ENCODE measurements at places on chromosomes 4 and X. TPM values are rescaled to one million over a fixed set of nuclear protein-coding genes. Genes with fewer than 3 reads are reported as not detected.
A peak's percentile ranks its signal among the peaks of the same experiment; 100 is the strongest.

RENBP gene
- 4.6 TPM for total RNA-seq

MAGEC3 gene
- not detected for total RNA-seq

SRPX2 gene
- total RNA-seq: not detected

CXorf38 gene
- total RNA-seq: 16.5 TPM

NMU gene
- not detected for total RNA-seq

DNA sequence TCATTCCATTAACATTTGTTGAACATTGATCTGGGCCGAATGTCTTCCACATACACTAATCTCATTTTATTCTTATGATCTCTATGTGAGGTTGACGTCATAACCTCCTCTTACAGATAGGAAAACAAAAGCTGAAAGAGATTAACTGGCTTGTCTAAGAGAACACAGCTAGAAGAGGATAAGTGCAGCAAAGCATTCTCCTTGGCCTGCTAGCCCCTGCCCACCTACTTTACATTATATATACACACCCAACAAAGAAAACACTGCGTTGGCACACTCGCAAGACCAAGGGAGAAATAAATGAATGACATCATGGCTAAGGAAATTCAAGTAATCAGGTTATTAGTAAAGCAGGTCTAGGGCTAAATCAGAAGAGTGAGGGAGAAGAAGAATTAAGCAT is 138.4 kb downstream of the PARM1 start:
- no peak for DNase-seq

DNA sequence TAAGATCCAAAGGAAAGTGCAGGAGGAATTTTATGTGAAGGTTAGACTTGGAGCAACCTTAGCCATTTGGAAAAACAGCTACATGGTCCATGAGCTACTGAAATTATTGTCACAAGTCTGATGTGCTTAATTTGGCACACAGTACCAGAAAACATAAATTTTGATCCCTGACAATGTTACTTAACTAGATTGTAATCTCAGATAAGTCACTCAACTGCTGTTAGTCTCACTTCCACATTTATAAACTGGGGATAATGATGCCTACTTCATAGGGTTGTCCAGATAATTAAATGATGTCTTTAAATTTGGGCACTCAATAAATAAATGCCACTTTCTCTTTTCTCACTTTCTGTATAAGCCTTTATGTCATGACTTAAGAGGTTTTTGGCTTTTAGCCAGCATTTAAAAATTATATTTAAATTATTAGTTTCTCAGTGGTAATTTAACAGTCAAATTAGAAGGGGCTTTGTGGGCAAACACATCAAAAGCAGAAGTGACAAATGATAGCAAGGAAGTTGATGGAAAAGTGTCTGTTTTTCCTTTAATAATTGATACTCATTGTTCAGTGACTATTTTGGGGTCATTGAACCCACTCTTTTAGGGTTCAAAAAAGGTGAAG is 58.3 kb downstream of the PAQR3 start:
- DNase-seq: no peak

DNA sequence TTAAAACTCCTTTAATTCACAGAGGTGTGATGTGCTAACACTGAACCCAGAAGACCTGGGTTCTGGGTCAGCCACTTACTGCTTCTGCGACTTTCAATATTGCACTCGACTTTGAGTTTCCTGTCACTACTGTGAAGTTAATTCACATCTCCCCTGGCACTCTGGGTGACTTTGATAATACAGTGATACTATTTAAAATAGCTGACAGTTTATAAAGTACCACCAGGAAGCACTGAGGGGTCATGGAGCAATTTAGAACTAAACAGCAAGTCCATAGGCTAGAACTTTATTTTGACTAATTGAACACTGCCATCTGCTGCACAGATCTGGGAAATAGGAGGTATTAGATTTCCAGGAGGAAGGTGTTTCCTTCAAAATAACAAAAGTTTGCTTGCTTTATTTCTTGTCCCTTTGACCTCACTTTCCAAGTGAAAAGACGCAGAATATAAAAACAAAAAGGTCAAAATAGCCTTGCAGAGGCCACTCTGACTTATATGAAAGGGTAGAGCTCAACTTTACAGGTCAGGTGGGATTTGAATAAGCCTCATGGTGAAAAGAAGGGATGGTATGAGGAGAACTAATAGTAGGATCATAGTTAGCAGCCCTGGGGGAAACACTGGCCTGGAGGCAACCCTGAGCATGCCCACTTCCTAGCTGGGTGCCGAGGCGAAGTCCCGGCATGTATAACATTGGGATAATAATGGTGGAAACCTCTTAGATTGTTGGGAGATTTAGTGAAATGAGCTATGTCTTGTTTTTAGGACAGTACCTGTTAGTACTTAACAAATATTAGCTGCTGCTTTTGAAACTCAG is 53.4 kb downstream of the ZNF518B start:
- DNase-seq: peak; percentile 15

DNA sequence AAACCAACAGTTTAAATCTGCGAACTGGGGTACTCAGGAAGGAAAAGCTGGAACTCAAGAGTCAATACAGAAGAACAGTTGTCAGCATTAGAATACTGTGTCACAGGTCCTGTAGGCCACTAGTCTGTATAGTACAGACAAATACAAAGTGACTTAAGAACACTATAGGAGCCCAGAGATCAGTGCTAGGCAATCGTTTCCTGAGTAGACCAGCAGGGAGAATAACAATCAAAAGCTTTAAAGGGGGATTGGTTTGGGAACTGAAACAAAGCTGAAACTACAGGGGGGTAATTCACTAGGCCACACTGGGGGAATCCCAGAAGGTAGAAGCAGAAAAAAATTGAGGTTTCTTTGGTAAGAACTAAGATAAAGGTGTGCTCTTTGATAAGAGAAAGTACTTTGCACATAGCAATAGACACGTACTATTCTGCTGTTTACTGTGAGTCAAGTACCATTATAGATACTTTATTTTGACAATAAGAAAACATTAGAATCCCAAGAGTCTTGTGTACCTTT is 339.7 kb downstream of the PCDH19 start:
- DNase-seq: no peak

- no peak for DNase-seq
These were observed 50.4 kb upstream of the KLHL8 start for GRCh38 chr4:87270825-87271224.

DNA sequence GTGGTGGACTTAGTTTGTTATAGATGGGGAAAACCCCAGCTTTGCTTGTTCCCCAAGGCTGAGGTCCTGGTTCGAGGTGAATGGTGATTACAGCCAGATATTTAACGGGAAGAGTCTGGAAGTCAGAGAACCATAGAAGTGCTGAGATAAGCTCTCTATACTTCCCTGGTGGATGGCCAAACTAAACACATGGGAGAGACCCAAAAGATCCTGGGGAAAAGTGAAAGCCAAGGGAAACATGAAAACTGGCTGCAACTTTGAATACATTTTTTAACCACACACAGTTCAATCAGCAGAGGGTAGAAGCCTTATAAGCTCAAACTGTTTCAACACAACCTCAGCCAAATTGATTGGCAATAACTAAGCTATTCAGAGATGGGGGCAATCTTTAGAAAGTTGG is 29.3 kb upstream of the SRPX start:
- DNase-seq: no peak

- DNase-seq: no peak
These were observed 11.4 kb upstream of the TAPT1 start for GRCh38 chr4:16237715-16238114.

DNA sequence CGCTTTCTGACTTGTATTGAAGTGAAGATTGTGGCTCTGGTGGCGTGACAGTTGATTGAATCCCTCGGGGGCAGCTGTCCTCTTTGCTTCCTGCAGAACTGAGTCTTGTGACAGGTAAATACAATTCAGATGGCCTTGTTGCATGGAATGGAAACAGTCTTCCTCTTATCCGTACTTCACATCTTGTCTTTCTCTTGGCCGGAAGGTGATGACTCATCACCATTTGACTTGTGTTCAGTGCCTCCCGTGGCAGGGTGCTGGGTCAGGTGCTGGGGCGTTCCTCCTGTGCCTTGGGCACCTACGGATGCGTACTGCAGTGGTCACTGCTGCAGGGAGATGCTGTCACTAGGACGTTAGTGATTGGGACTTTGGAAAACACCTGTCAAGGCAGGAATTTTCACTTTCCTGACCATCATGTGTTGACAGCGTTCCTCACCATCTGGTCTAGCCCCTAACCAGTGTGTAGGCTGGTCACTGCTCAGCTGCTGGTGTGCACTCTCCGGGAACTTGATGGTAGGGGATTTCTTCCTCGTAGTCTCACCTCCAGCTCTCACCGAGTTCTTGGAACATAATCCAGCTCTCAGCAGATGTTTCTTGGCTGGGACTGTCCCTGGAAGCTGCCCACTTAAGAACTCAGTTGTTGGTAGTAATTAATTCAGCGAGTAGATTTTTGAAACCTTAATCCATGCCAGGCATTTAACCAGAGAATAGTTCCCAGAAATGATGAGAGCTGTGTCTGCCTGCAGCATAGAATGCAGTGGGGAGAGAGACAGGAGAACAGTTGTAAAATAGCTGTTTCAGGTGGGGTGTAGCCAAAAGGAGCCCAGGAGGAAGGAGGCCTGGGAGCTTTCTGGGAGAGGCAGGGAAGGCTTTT is 7.2 kb downstream of the TBC1D14 start:
- no peak for DNase-seq

GRCh38 chrX:38970845-38971244 is 169.6 kb downstream of the MID1IP1 start:
- DNase-seq: no peak

GRCh38 chrX:12987900-12988594 is 13.1 kb downstream of the TMSB4X start:
- DNase-seq: no peak

DNA sequence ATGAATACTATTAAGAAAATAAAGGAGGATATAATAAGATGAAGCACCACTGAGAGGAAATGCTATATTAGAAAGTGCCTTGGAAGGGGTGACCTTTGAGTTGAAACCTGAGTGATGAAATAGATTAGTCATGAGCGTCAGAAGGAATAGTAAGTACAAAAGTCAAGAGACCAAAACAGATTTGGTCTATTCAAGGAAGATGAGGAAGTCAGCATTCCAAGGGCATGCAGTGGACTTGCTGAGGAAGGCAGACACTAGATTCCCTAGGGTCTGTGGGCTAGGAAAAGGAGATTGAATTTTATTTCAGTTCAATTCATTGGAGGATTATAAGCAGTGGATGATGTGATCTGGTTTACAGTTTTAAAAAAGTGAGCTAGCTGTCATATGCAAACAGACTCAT is 73.0 kb upstream of the WDFY3 start:
- DNase-seq: no peak

GRCh38 chrX:7158468-7158990 is 10.6 kb upstream of the PUDP start:
- DNase-seq: no peak

- no peak for DNase-seq
These were observed 222.4 kb downstream of the CCSER1 start for GRCh38 chr4:90349636-90350035.

DNA sequence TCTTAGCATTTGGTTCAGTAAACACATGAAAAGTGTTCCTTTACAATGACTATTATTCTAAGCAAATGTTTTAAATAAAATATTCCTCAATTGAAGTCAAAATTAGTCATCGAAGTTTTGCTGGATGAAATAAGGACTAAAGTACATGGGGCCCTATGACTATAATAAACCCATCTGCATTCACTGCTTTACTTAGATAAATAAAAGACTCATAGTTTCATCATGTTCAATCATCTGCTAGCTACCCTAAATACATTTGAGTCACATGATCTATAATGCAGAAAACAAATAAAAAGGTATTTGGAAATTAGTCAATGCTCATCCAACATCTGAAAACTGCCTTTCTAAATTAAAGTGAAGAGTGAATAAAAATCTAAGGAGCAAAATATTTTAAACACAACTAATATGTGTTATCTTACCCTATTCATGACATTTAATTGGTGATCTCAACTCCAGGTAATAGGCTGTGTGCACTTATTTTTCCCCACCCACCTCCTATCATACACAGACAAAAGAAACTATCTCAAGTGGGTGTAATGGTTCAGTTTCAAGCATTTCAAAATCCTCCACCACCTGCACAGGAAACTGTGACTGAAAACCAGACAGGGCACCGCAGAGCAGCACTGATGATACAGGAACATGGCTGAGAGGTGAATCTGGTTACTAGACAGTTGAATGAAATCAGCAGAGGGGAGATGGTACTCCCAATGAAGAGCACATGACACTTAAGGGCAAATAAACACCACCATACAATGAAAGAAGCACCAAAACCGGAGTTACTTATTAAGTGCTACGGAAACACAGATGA is 78.6 kb downstream of the CAMK2D start:
- peak; percentile 64 for DNase-seq

- DNase-seq: no peak
These were observed at the start of gene FREM3 for GRCh38 chr4:143700416-143701352. TSS of gene FREM3 (minus strand) at chr4:143700675. CDS start at chr4:143700675, 0 bp downstream.

- DNase-seq: no peak
These were observed 61.2 kb downstream of the STK32B start for GRCh38 chr4:5112333-5113095.

DNA sequence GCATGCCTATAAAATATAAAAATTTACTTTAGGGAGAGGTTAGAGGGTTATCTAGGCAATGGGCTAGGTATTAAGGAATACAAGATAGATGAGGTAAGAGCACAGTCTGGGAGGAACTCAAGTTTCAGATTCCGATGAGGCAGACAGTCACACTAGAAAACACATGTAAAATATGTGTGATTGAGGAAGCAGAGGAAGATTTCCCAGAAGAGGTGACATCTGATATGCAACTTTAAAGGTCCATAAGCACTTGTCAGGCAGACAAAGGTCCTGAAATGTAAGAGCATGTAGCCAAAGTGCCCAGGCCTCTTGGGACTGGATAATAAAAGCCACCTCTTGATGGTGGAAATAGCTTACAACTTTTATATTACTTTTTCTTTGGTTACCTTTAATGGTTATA is 81.1 kb upstream of the AADAT start:
- DNase-seq: no peak

GRCh38 chrX:46310815-46311497 is 234.3 kb downstream of the ZNF674 start:
- no peak for DNase-seq

DNA sequence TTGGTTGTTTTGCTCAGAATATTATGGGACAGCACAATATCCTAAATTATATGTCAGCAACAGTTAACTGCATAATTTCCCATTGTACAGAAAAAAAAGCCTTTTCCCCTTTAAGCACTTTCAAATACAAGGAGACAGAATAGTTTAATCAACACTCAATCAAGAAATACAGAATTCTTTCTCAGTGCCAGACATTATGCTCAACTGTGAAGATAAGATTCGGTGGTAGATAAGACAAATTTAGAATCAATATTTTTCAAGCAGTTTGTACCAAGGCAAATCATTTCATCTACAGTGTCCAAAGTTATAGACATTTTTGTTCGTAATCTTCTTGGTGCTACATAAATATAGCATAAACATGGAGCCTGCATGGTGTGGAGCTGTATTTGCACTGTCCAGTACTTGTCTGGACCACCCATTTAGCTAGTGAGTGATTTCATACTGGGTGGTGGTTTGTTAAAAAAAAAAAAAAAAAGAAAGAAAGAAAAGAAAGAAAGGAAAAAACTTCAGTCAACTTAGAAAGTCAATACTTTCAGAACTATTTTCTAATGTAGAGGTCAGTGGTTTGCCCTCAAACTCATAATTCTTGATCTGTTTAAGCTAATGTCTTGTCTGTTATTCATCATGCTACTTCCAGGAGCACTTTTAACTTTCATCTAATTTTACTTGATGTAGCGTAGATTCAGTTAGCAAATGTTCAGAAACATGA is 522.9 kb downstream of the FAT4 start:
- no peak for DNase-seq

All from CD8-positive, alpha-beta memory T cell (primary cell).